Activated CD4-positive, alpha-beta T cell treated with anti-CD3 and anti-CD28 coated beads for 24 hours (primary cell): ENCODE measurements at places on chromosomes 2 and 18.

- DNase-seq: peak; percentile 73
Observed at GRCh38 chr2:30422444-30423040, 24.5 kb upstream of the LCLAT1 start.

- DNase-seq: no peak
Observed at GRCh38 chr2:143850084-143850483, 669.8 kb downstream of the ZEB2 start.

DNA sequence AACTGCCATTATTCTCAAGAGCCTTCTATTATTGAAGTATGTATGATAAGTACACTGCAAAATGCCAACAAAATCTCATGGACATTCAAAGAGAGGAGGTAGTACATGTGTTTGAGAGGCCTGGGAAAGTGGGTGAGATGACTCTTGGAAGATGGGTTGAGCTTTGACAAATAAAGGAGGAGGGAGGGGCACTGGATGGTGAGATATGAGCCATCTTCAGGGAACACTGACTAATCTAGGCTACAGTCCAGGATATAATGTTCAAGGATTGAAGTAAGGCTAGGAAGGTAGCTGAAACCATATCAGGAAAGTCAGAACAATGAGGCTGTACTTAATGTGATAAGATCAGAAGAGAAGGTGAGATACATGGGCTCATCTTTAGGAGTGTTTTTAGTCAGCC, 559.7 kb downstream of the ZEB2 start:
- DNase-seq: no peak

- DNase-seq: no peak
Observed at GRCh38 chr2:68741805-68742306, 7.2 kb downstream of the ARHGAP25 start.

- no peak for DNase-seq
Observed at GRCh38 chr18:56217406-56217805, 421.0 kb downstream of the TXNL1 start.

GRCh38 chr18:33803636-33804035, 225.6 kb downstream of the ASXL3 start:
- no peak for DNase-seq

- DNase-seq: no peak
Observed at GRCh38 chr2:108297436-108298141, 8.9 kb downstream of the SULT1C2 start.

DNA sequence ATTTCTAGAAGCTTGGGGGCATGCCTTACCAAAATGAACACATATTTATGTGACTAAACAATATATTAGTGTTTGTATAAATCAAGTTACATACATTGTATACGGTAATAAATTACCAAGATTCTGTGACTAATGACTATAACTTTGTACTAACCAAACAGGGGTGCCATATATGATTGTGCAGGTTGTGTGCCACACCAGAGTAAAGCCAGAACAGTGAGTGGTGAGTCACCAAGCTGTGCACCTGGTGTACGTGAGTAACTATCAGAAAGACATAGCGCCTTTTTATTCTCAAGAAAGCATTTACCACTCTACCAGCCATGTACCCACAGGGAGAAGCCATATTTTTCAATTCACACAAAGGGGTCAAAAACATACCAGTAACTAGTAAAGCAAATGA, 453.2 kb upstream of the PIK3C3 start:
- no peak for DNase-seq

- no peak for DNase-seq
Observed at GRCh38 chr18:31892936-31893335, 50.0 kb downstream of the TRAPPC8 start.
